ENCODE measurements at places on chromosomes 1 and 21. TPM values are rescaled to one million over a fixed set of nuclear protein-coding genes. Genes with fewer than 3 reads are reported as not detected.

GRCh38 chr1:228148935-228149405, 760 bp upstream of the GJC2 start:
- DNase-seq, result no peak

GRCh38 chr1:39694026-39694425, 2.8 kb upstream of the HPCAL4 start:
- DNase-seq, result no peak

DNA sequence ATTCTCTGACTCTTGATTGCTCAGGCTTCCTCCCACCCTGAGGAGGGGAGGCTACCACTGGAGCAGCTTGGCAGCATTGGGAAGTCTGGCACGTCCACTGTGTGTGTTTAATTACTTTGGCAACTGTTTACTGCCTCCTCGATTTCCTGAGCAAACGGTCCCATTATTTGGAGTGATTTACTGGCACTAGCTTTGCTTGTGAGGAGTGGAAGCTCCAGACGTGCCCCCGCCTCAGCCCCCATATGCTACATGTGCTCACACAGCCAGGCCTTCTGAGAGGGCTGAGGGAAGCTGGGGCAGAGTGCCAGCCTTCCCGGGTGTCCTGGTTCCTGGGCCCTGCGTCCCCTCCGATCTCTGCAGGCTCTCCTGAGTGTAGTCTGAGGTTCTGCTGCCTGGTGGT, 306.2 kb downstream of the PTPRU start:
- DNase-seq, result no peak

- peak; percentile 14 for DNase-seq
These were observed 153.0 kb upstream of the WNT4 start for GRCh38 chr1:22295856-22296255.

Gene KRTAP11-1
- total RNA-seq, result not detected

- no peak for DNase-seq
These were observed 4.5 kb downstream of the HNRNPR start for GRCh38 chr1:23339632-23340031.

DNA sequence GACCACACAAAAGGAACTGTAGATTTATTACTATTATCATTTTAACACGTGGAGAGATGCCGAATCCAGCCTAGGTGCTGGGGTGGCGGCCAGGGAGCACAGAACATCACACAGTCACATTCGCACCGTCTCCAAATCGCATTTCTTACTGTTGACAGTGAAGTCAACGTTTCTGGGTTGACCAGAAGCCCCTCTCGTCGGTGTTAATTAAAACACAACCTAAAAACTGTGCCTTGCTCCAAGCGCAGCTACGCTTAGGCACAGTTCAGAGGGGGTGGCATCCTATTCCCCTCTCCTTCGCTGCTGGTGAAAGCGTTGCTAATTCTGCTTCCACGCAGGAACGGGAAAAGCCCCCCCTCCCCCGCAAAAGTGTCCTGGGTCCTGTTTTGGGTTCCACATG, 4.1 kb downstream of the RIPK4 start:
- no peak for DNase-seq

DNA sequence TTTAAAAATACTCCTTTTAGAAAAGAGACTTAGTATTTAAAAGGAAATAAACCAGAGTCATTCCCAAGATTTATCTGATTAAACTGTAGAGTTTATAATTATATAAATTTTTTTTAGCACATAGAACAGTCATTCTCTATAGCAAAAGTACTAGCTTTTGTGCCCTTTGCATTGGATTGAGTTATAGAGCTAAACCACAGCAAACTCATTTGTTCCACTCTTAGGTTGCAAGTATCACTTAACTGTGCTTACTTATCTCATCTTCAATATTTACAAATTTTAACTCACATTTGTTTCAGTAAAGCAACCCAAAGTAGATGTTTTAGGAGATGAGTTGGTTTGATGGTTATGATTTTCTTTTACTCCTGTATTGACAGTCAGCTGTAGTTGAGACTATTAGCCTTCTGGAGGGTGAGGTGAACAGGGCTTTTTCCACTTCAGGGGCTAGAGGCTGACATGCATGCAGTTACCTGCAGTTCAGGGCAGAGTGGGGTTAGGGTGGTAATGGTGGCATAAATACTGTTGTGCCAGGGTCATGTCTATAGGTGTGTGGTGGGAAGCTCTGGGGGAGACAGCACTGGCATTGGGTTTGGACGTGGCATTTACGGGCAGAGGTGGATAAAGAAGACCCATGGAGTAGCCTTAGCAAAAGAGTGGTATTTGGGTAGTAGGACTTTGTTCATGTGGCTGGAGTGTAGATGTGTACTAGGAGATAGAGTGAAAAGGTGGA, 42.1 kb downstream of the DYRK1A start:
- DNase-seq, result no peak

DNA sequence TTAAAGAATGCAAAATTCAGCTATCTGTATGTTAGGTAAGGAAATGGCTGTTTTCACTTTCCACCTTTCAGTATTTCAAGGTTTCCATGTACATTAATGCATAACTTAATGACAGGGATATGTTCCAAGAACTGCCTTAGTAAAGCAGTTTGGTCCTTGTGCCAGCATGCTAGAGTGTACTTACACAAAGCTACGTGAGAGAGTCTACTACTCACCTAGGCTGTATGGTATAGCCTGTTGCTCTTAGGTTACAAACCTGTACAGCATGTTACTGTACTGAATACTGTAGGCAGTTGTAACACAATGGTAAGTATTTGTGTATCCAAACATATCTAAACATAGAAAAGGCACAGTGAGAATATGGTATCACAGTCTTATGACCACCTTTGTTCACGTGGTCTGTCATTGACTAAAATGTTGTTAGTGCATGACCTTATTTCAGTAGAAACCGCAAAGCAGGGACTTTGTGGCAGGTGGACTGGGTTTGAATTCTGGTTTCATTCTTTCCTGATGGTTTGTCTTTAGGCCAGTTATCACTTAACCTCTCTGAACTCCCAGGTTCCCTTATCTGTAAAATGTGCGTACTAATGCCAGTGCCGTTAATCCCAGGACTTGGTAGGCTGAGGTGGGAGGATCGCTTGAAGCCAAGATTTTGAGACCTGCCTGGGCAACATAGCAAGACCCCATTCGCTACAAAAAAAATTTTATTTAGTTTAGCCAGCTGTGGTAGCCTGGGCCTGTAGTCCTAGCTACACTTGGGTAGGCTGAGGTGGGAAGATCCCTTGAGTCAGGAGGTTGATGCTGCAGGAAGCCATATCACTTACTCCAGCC, 4.9 kb downstream of the SMYD2 start:
- no peak for DNase-seq

Gene RGS8
- total RNA-seq, result not detected

- no peak for DNase-seq
These were observed 181.7 kb downstream of the DHRS3 start for GRCh38 chr1:12436345-12436658.

DNA sequence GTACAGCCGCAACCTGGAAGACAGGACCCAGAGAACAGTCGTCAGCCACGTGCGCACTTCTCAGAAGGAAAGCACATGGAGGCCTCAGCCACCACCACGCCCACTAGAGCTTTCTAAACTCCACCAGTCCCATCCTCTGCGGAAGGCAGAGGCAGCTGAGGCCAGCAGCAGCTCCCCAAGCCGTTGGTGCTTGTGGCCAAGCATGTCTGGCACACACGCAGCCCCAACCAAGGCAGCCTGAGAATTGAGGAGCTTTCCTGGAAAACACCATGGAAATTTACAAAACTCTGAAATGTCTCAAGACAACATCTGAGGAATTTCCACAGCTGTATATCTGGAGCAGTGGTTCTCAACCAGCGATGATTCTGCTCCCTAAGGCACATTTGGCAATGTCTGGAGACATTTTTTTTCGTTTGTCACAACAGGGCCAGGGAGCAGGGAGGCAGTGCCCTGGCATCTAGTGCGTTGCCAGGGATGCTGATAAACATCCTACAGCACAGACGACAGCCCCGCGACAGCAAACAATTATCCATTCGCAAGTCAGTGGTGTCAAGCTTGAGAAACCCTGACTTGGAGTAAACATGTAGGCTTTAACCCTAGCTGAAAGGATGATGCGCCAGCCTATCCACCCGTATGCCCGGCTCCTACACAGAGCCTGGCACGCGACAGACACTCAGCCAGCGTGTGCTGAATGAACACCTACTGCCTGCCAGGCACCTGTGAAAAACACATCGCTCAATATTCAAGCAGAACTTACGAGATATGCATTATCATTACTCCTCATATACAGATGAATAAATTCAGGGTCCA, 24.7 kb downstream of the NPHP4 start:
- no peak for DNase-seq

Gene CA6
- total RNA-seq, result 17.8 TPM

DNA sequence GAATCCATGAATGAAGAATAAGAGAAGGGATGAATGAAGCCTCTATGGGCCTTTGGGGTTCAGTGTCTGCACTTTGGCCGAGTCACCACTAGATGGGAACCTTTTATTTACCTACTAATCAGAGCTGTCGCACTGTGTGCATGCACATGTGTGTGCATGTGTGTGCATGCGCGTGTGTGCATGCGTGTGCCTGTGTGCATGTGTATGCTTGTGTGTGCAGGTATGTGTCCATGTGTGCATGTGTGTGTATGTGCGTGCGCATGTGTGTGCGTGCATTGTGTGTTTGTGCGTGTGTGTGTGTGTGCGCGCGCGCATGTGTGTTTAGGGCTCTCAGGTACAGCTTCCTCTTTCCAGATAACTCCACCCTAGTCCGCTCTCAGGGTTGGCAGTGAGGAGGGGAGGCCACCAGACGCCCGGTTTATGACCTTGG, 20.4 kb upstream of the UBXN10 start:
- DNase-seq, result no peak

Gene LCE1C
- total RNA-seq, result 2,371 TPM

DNA sequence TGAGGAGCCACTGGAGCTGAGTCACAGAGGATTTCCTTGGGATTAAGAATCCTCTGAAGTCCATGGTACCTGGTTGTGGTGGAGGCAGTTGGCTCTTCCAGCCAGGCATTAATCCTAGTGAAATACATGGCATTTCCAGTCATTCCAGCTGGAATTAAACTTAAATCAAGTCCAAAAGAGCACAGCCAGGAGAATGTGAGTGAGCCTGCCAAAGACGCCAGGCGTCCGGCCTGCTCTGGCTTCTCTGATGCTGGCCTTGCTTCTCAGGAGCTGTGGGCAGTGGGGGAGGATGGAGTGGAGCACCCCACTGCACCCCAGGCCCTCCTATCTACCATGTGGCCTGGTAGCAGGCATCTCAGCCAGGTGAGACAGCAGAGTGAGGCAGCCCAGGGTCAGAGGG, 23.4 kb upstream of the TENT5C start:
- DNase-seq, result no peak

DNA sequence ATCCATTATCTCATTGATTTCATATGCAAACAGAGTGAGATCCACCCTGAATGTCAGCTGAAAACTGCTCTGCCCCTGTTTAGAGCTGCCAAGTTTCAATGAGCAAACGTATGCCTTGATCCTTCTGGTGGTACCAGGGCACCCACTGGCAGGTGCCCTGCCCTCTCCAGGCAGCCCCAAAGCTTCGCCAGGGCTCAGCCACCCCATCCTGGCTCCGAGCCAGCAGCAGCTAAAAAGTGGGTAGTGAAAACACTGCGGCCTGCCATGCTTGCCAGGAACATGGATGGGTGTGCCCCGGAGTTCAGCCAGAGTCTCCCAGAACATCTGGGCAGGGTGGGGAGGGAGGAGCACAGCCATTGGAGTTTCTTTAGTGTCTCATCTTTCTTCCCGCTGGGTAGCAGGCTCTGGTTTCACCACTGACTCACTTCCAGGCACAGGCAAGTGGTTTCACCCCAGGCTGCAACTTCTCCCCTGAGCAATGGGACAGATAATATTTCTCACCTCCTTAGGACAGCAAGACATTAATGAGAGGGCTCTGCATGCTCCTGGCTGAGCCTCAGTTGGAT, 8.1 kb upstream of the LMX1A start:
- peak; percentile 95 for DNase-seq

Gene FOXO6
- 1.4 TPM for total RNA-seq

Gene PPFIA4
- total RNA-seq, result 1.8 TPM

Gene PRSS38
- total RNA-seq, result not detected

DNA sequence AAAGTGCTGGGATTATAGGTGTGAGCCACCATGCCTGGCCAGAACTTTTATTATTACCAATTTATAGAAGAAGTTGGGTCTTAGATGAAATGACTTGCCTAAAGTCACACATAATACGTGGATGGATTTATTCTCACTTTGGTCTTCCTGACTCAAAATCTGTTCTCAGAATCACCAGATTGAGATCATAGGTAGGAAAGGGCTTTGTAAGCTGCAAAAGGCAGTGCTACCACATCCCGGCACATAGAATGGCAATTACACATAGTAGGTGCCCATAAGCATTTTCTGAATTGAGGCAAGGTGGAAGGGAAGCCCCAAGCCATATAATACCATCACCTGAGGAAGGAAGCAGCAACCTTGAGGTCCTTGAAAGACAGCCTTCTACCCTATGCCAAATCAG, 8.2 kb upstream of the CAPZB start:
- no peak for DNase-seq

DNA sequence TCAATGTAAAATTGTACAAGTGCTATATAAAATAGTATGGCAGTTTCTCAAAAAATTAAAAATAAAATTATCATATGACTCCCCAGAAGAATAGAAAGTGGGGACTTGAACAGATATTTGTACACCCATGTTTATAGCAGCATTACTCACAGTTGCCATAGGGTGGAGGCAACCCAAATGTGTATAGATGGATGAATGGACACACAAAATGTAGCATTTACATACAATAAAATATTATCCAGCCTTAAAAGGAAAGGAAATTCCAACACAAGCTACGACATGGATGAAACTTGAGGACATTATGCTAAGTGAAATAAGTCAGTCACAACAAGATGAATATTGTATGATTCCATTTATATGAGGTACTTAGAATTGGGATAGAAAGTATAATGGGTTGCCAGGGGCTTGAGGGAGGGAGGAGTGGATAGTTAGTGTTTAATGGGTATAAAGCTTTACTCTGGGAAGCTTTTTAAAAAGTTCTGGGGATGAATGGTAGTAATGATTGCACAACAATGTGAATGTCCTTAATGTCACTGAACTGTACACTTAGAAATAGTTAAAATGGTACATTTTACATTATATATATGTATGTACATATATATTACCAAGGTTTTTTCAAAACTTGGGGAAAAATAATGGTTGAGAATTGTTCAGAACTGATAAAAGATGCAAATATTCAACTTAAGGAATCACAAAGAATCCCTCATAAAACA, 53.0 kb upstream of the ADORA3 start:
- DNase-seq, result no peak

DNA sequence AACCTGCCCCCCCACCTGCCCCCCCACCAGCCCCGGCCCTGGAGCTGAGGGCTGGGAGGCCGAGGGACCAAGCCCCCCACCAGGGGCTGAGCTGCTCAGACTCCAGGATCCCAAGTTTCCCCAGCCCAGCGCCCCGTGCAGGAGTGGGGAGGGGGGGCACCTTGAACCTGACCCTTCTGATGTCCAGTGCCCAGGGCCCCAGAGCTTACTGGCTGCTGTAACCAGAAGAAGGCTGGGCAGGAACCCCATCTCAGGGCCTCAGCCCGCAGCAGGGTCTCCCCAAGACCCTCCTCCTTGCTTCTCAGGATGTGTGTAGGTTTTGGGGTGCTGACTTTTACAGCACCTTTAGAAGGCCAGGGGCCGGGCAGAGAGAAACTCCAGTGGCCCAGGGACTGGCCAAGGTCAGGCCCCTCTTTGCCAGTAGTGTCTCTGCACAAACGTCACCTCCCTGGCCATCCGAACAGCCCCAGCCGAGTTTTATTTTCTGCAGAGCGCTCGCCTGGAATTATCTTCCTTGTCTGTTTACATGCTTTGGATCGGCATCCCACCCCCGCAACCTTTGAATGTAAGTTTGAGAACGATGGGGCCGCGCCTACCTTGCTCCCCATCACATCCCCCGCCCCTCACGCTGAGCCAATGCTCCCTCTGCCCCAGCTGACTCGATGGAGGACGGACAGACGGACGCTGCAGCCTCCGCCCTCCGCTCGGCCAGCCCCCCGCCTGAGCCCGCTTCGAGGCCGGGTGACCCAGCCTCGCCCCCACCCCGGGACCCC, 70.1 kb upstream of the CASZ1 start:
- no peak for DNase-seq

Measured in lower leg skin (tissue), 4 donors.